ENCODE measurements at places on chromosomes 13 and 19. TPM values are rescaled to one million over a fixed set of nuclear protein-coding genes. Genes with fewer than 3 reads are reported as not detected.

The SHISA2 gene
- total RNA-seq: 1.7 TPM

The SLITRK1 gene
- total RNA-seq: not detected

The SRRM5 gene
- not detected for total RNA-seq

The CATSPERD gene
- not detected for total RNA-seq

The ZSCAN1 gene
- total RNA-seq: not detected
